ENCODE measurements at places on chromosomes 2 and 18.

DNA sequence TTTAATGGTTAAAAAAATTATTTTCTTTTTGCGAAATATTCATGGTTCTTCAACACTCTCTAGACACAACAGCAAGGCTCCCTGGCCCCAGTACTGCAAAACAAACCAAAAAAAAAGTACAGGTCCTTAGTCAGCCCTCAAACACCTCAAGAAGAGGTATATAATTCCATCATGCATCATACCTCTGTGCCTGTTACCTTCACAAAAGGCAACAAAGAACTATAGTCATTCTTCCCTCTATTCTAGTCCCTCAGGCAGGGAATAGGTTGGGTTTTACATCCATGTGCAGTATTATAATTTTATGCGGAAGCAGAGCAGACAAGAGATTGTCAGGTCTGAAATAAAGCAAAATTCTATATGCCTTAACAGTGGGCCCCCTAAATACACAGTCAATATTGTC is 8.5 kb downstream of the NFE2L2 start:
- DNase-seq, result no peak

- peak; percentile 45 for DNase-seq
Measured at GRCh38 chr2:74181739-74182138, 3.1 kb upstream of the MOB1A start.

DNA sequence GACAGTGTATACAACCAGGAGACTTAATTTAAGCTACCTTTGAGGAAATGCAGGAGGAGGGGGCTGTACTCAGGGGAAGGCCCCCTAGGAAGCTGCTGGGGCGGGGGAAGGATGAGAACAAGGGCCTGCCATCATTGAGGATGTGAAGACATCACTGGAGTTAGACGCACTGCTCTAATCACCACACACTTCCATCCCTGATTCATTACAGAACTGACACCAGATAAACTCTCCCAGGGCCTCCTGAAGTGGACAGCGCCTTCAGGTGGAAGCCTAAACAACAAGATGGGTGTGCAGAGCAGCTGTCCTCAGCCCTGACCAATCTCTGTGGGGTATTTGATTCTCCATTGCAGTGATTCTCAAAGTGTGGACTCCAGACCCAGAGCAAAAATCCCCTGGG is 30.6 kb upstream of the SLC35G4 start:
- DNase-seq, result no peak

- no peak for DNase-seq
Measured at GRCh38 chr2:176071330-176072291, 12.2 kb downstream of the EVX2 start.

GRCh38 chr2:145221032-145221431 is 701.1 kb upstream of the ZEB2 start:
- DNase-seq, result no peak

GRCh38 chr2:46770622-46771021 is 145.0 kb downstream of the MCFD2 start:
- no peak for DNase-seq

DNA sequence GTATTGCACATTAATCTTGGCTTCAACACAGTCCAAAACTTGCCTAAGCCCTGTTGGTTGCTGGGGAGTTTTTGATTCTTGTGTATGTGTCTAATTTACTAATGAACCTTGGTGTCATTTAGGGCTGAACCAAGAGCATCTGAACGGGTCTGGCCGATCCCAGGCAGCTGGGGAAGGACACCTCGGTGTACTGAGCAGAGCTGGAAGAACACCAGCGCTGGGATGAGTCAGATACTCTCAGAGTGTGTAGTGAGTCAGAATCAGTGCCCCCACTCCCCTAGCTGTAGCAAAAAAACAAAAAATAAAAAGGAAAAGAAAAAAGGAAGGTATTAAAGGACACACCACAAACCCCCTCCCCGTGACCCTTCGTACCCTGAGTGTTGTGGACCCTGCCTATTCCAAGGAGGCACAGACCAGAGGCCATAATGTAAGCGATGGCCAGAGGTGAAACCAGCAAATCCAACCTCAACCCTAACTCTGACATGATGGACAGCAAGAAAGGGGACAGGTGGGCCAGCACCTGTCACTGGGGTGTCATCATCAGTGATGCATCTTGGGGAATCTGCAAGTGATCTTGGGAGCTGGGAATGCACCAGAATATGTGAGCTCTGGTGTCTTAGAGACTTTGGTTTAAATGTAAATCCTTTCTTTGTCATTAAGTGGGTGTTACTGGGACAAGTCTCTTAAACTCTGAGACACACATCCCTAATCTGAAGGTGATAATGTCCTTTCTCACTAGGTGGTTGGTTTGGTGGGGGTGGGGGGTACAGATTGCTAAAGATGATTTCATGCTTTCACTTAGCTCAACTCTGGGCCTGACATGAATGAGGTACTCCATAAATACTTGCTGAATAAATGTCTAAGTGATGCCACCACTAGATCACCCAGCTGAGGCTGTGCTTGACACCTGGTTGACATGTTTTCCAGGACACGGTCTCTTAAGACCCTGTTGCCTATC is 34.2 kb upstream of the NCOA1 start:
- no peak for DNase-seq

GRCh38 chr2:215831296-215831913 is 181.9 kb downstream of the MREG start:
- peak; percentile 5 for DNase-seq

GRCh38 chr2:27809761-27810241 is 38.3 kb downstream of the MRPL33 start:
- DNase-seq, result no peak

DNA sequence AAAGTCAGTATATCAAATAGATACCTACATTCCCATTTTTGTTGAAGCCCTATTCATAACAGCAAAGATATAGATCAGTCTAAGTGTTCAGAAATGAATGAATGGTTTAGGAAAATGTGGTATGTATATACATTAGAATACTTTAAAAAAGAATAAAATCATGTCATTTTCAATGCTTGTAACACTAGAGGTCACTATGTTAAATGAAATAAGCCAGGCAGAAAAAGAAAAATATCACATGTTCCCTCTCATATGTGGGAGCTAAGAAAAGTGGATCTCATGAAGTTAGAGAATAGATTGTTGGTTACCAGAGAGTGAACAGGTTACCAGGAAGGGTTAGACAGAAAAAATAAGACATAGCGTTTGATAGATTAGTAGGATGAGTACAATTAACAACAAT is 1111.0 kb upstream of the SLC39A10 start:
- no peak for DNase-seq

DNA sequence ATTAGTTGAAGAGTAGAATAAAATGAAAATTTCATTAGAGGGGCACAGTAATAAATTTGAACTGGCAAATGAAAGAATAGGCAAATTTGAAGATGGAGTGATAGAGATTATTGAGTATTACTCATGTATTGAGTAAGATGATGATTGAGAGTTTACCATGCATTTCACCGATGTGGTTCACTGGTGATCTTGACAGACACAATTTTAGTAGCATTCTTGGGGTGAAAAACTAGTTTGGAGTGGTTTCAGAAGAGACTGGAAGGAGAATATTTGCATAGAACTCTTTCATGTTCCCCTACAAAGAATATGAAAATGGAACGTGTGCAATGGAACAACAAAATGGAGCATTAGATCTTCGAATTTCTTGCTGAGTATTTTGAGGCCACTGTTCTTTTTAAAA is 121.4 kb downstream of the ASXL3 start:
- DNase-seq, result no peak

- DNase-seq, result no peak
Measured at GRCh38 chr2:169478339-169478738, 955 bp upstream of the BBS5 start.

- no peak for DNase-seq
Measured at GRCh38 chr2:214577769-214578168, 166.9 kb downstream of the VWC2L start.

DNA sequence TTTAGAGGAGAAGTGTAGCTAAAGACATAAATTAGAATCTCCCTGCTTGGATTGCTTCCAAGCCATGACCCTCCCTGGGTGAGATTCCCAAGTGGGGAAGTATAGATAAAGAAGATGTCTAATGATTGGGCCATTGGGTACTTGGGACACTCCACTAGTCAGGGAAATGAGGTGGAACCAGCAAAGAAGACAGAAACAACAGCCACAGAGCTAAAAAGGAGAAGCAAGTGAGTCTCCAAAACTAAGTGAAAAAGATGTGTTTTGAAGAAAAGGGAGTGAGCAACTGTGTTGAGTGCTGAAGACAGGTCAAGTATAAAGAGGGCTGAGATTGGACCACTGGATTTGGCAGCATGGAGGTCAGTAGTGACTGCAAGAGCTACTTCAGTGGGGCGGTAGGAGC is 276.7 kb upstream of the STON1 start:
- no peak for DNase-seq

DNA sequence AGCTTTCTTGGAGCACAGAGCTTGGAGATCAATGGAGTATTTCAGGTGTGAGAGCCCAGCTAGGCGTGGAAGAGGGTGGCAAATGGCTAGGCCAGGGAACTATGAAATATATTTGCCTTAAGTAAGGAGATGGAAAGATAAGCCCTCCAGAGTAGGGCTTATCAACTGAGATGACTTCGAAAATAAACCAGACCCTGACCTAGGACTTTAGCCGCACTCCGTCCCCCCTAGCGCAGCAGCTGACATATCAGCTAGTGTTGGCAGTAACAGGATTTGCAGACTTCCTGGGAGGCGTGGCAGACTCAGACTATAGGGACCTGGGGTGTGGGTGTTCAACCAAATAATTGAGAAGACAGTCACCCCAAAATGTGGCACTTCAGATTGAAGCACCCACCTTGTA is 127.7 kb upstream of the EPAS1 start:
- no peak for DNase-seq

DNA sequence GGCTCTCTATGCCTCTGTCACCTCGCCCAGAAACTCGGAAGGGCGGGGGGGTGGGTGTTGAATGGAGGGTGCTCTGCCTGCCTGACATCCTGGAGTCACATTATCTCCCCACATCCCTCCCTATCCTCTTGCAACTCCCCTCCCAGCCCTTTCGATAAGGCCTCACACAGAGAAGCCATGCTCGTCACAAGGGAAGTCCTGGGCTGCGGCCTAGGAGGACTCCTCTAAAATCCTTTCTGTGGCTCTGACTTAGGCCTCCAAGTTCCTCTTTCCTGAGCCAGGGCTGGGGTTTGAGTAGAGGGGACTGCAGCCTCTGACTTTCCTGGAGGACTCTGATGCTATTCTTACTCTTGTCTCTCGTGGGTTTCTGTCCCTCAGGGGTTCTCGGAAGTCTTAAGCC is 75.0 kb upstream of the PKDCC start:
- no peak for DNase-seq

DNA sequence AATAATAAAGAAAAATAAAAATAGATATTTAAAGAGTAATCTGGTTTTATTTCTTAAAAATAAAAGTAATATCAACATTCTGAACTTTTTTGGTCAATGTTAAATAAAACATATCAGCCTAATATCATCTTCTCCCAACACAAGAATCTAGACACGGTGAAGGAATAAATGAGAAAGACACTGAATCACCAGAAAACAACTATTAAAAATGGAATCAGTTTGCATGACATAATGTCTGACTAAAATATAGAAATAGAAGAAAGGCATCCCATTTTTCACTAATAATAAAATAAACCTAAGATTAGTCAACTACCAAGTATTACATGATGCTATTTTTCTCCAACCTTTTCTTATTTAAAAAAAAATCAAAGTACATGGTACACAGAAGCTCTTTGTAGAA is 30.8 kb upstream of the TNFAIP6 start:
- no peak for DNase-seq

DNA sequence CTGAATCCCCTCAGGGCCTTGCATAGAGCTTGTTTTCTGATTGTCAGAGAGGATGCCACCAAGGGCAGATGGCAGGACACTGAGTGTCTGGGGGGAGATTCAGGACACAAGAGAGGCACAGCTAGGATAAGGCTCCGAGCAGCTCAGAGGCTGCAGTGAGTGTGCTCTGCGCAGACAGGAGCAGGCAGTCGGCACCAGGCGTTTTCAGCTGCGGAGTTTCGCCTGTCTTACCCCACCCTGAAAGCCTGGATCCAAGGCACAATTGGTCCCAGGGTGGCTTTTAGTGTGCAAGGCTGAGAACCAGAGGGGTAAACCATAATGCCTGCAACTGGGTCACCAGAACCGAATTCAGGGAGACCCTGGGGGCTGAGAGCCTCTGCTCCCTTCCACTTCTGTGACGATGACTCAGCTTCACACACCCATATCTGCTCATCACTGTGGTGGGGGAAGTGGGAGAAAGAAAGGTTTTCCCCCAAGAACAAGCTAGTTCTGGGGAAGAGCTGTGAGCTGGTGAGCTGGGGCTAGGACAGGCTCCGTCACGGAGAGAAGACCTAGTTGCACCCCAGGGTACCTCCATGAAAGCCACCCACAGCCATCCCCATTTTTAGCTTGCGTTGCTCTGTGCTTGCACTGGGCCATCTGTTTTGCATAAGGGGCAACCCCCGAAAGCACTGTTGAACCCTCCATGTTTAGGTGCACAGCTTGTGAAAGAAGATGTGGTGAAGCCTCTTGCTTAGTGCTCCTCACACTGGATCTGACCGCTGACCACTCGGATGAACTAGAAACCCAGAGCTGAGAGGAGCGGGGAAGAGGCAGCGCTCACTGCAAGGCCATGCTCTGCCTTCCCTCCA is 173.7 kb downstream of the CELF4 start:
- no peak for DNase-seq

DNA sequence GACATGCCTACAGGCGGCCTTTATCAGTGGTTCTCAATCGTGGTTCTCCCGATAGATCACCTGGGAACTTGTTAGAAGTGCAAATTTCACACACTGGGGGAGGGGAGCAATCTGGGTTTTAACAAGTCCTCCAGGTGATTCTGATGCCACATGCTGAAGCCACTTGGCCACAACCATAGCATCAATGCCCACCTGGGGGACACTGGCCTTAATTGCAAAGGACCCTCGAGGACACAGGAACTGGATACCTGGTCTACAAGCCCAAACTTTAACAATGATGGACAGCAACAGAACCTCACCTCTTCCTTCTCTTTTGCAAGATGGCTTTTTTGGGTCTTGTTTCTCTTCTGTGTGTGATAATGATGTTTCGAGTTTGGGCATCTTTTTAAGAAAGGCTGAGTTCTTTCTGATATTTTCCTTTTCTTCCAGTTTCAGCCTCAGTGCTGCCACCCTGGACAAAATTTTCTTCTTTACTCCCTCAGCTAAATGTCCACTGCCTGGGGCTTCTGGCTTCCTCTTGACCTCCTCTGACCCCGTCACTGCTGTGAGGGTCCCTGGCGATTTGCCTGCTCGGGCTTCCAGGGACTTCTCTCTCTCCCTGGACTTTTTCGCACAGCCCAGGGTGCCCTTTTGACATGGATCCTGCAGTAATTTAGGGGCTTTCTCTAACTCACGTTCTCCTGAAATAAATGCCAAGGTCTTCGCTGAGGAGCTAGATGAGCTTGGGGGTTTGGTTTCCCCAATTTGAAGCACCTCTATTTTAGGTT is 94.2 kb downstream of the ALPK2 start:
- no peak for DNase-seq

Data from thymus (tissue), 14 donors.